ENCODE measurements at places on chromosomes 5 and 9. TPM values are rescaled to one million over a fixed set of nuclear protein-coding genes. Genes with fewer than 3 reads are reported as not detected.

SLC22A4 gene
- total RNA-seq = 1.3 TPM

DNA sequence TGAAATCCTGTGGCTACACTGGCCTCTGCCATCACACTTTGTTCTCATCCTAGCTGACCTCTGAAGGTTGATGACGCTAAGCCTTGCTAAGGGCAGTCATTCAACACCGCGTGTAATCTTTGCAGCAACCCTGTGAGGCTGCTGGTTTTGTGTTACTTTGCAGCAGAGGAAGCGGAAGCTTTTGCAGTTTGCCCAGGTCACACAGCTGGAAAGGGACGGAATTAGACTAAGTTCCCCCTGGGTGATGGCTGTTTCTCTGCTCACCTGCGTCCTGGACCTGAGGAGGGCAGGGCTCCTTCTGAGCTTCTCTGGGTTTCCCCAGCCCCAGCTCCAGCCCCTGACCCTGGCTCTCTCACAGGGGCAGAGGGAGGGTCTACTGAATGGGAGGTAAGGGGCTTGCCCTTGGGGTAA, 7.3 kb upstream of the SLC25A51 start:
- no peak for DNase-seq
- H3K4me3 ChIP-seq = no peak overlapping the region
- H3K4me1 ChIP-seq = no peaks in the 10 kb centered on the region
- H3K27ac ChIP-seq = no peak overlapping the region
- no peaks in the 10 kb centered on the region for H3K36me3 ChIP-seq

DNA sequence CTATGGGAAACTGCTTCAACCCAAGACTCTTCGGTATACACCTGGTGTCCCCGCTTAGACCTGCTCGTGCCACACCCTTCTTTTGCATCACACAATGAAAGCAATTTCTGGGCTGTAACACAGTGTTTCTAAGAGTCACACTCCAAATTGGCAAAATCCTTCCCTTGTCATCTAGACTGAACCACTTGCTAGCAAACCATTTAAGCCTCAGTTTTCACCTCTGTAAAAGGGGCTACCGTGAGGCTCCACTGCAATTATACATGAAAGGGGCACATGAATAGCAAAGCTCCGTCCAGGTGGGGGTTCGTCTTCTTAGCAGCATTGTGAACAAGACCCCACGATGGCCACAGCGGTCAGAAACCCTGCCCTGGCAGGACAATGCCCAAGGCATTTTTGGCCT, 166.8 kb downstream of the PAX5 start:
- H3K36me3 ChIP-seq = no peaks in the 10 kb centered on the region
- peaks cover 6% of the 10 kb centered on the region for H3K4me1 ChIP-seq
- peak overlapping the region; percentile 56 for H3K27ac ChIP-seq
- H3K27me3 ChIP-seq = no peaks in the 10 kb centered on the region

HTR1A gene
- total RNA-seq = not detected

DNA sequence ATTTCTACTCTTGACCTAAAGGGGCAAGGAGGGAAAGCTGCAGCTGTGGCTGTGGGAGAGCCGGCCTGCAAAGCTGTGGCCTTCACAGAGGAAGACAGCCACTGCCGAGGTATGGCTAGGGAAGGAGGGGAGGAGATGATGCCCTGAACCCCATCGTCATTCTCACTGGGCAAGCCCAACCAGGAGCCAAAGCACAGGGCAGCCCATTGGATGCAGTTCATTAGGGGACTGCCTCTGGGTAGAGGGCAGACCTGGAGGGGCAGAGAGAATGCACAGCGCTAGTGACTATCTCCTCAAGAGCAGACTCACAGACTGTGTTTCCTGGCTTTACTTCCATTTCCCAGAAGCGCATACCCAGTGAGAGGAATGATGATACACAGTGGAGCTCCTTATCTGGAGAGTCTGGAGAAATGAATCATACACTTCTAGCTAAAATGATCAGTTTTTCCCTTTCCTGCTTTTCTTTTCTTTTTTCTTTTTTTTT, 47.2 kb upstream of the TTC23L start:
- H3K4me3 ChIP-seq = no peak overlapping the region
- H3K4me1 ChIP-seq = no peaks in the 10 kb centered on the region
- no peak for DNase-seq
- no peaks in the 10 kb centered on the region for H3K36me3 ChIP-seq
- no peaks in the 10 kb centered on the region for H3K27me3 ChIP-seq
- H3K27ac ChIP-seq = no peak overlapping the region

GRCh38 chr5:11045411-11045810, 284.4 kb upstream of the DAP start:
- no peaks in the 10 kb centered on the region for H3K36me3 ChIP-seq
- no peaks in the 10 kb centered on the region for H3K27me3 ChIP-seq
- DNase-seq = no peak
- no peak overlapping the region for H3K27ac ChIP-seq
- H3K4me3 ChIP-seq = no peak overlapping the region

SCGB3A1 gene
- 1.1 TPM for total RNA-seq

GRCh38 chr5:84272771-84273516, 111.7 kb downstream of the EDIL3 start:
- H3K4me3 ChIP-seq = no peak overlapping the region
- H3K4me1 ChIP-seq = no peaks in the 10 kb centered on the region
- no peak overlapping the region for H3K27ac ChIP-seq
- no peaks in the 10 kb centered on the region for H3K27me3 ChIP-seq

DNA sequence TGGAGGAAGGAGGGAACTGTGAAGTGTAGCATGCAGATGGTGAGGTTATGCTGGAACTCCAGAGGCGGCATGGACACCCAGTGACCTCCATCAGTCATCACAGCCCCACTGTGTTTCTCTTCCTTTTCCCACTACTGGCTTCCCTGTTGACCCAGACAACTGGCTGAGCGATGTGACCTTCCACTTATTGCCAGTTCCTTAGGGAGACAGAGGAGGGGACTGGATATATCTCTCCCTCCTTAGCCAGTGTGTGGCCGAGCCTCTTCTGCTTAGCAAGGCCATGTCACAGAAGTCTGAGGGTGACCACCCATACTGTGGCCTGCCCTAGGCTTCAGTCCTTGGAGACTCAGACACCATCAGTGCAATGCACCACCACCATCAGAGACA, 3.0 kb upstream of the PHYKPL start:
- peaks cover 31% of the 10 kb centered on the region for H3K4me1 ChIP-seq
- H3K36me3 ChIP-seq = no peaks in the 10 kb centered on the region
- H3K27me3 ChIP-seq = no peaks in the 10 kb centered on the region
- no peak for DNase-seq
- no peak overlapping the region for H3K27ac ChIP-seq
